ENCODE measurements at places on chromosomes 1 and 21.

GRCh38 chr21:29943885-29944284 lies 4.1 kb upstream of the GRIK1 start:
- DNase-seq = no peak

DNA sequence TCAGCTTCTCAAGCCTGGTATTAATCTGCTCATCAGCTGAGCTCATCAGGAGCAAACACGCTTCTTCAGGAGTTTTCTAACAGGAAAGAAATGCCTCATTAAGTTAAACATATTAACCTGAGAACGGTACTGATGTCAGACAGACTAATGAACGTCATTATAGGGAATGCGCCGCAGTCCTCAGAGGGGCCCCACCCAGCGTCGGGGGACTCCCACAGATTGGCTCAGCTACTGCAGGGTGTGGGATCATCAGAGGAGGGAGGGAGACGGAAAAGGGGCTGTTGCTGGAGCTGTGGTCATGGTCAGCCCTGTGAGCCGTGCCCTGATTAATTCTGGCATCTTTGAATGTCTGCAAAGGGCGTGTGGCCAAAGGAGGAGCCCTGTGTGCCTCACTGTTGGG lies 348.5 kb downstream of the PTPRU start:
- DNase-seq = no peak

- DNase-seq = no peak
Observed at GRCh38 chr1:160398823-160399222, 1.5 kb upstream of the VANGL2 start.

DNA sequence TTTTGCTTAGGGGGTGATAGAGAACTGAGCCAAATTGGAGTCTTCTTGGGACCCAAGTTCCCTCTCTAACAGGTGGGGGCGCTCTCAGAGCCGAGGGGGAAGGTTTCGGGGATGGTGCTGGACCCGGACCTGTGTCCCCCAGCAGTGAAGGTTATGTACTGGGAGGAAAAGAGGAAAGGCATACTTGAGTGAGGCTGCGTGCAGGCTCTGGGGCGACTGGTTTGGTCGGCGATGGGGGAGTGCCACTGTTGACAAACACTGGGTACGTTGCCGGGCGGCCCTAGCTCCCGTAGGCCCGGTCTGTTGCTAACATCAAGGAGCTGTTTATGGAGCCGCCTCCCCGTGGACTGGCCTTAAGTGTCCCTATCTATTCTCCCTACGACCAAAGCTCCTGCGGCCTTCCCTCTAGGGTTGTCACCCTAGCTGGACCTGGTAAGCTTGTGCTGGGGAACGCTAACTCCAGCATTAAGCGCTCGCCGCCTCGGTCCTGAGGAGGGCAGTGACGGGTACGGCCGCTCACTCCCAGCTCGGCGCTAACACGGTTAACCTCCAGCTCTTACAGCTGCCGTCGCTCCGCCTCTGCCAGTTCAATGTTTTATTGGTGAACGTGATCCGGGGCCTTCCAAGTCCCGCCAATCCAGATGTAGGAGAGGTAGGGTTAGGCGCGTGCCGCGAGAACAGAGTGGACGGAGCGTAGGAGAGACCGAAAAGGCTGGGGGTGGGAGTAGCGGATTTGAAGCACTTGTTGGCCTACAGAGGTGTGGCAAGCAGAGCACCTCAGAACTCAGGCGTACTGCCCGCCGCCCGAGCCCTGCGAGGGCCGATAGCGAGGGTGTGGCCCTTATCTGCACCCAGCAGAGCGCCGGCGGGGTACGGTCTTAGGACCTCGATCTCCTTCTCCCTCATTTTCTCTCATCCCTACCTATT lies at the start of gene PPOX:
TSS of gene PPOX (plus strand) at position 685 of the 927 bp plus-strand sequence. CDS start 422 bp downstream, outside the sequence.
- peak; percentile 99 for DNase-seq

DNA sequence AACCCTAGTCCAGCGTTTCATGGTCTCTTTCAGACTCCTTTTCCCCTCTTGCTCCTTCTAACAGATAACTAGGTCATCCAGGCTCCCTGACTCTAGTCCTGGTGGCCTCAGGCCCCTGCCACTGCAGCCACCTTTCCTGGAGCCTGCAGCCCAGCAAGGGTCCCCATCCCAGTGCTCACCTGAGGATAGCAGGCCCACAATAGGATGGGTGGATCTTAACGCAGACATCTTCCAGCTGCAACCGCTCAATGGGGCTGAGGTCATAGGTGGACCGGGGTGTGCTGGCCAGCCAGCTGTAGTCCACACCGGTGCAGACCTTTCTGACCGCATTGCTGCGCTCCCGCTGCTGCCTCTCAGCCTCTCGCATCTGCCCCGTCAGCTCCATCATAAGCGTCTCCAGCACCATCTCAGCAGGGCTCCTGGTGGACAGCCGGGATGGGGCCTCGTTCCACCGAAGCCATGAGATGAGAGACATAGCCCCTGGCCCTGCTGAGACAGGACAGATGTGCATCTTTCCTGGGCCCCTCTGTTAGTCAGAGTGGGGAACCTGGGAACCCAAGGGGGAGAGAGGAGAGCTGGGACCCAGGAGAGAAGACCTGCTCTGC lies 10.9 kb downstream of the RD3 start:
- no peak for DNase-seq

GRCh38 chr21:25296252-25296651 lies 311.0 kb downstream of the MRPL39 start:
- DNase-seq = no peak

- DNase-seq = no peak
Observed at GRCh38 chr1:87826681-87827251, 498.1 kb downstream of the LMO4 start.

GRCh38 chr1:43241413-43241836 lies 28.4 kb upstream of the TMEM125 start:
- no peak for DNase-seq

Measured in NCI-H1092 treated with DMSO at 0.1 percent for 48 hours (cell line).